ENCODE measurements at places on chromosomes 4 and X. TPM values are rescaled to one million over a fixed set of nuclear protein-coding genes. Genes with fewer than 3 reads are reported as not detected.

Gene CENPVL1
- not detected for total RNA-seq

Gene MTCP1
- 0.86 TPM for total RNA-seq

Gene BMPR1B
- total RNA-seq, result 0.29 TPM

Gene H2BW1
- total RNA-seq, result not detected

Gene WAS
- not detected for total RNA-seq

Gene SLC2A9
- 2.8 TPM for total RNA-seq

Gene STK32B
- total RNA-seq, result not detected

Gene MAP7D3
- 12.8 TPM for total RNA-seq

Gene SLC10A4
- not detected for total RNA-seq

Gene UGT2B10
- not detected for total RNA-seq

Gene PASD1
- total RNA-seq, result not detected

Gene SHROOM2
- total RNA-seq, result 11.9 TPM

Gene ERAS
- not detected for total RNA-seq

Gene MSX1
- total RNA-seq, result 5.8 TPM

Gene MMRN1
- not detected for total RNA-seq

Gene HGFAC
- not detected for total RNA-seq

Gene NHS
- total RNA-seq, result 0.58 TPM

Gene ATP2B3
- total RNA-seq, result not detected

Gene GDPD2
- not detected for total RNA-seq

Gene GAGE12J
- not detected for total RNA-seq

Gene KIT
- not detected for total RNA-seq

Gene PLXNB3
- total RNA-seq, result 2.6 TPM

Gene RAB28
- 15.6 TPM for total RNA-seq

Gene CFAP97
- total RNA-seq, result 30.1 TPM

Gene SMIM10
- 6.1 TPM for total RNA-seq

Gene HTN1
- not detected for total RNA-seq

Gene XG
- total RNA-seq, result 1.2 TPM

Gene PAGE4
- total RNA-seq, result not detected

Gene CENPVL3
- total RNA-seq, result not detected

Gene GPR50
- total RNA-seq, result not detected

Gene MAGEA11
- not detected for total RNA-seq

Gene STARD8
- total RNA-seq, result 5.5 TPM

Gene FAM241A
- total RNA-seq, result 2.6 TPM

Gene ETDA
- not detected for total RNA-seq

Gene CTAG1B
- not detected for total RNA-seq

Gene SMIM20
- 37.5 TPM for total RNA-seq

Gene TMEM154
- total RNA-seq, result 22.2 TPM

Gene AWAT2
- not detected for total RNA-seq

Gene LINC00632
- 16.8 TPM for total RNA-seq

Measured in myometrial cell (primary cell).